ENCODE measurements at places on chromosomes 11 and 22.

- DNase-seq: no peak
These were observed 39.1 kb downstream of the TCIRG1 start for GRCh38 chr11:68077617-68078582.

GRCh38 chr11:12176410-12176809, 66.0 kb downstream of the MICAL2 start:
- DNase-seq: no peak

DNA sequence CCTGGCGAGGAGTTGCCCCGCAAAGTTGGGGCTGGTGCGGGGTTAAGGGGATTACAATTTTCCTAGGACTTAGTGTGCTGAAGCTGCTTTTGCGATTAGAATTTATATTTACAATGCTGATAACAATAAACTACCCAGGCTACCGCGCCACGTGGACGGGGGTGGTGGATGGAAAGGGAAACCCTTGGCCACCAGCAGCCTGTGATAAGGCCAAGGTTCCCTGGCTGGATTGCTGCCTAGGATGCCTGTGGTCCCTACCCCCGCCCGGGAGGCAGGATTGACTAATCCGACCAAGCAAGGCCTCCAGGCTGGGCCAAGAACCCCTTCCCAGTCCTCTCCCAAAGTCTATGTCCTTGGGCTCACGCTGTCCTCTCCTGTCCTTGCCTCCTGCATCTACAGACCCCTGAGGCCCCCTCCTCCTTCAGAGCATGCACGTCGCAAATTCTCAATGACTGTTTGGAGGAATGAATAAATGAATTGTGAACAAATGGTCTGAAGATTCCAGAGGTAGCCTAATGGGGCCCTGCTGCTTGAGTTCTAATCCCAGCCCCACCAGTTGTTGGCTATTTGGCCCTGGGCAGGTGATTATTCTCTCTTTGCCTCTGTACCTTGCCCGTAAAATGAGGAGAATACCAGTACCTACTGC, 7.6 kb upstream of the CHKA start:
- no peak for DNase-seq

DNA sequence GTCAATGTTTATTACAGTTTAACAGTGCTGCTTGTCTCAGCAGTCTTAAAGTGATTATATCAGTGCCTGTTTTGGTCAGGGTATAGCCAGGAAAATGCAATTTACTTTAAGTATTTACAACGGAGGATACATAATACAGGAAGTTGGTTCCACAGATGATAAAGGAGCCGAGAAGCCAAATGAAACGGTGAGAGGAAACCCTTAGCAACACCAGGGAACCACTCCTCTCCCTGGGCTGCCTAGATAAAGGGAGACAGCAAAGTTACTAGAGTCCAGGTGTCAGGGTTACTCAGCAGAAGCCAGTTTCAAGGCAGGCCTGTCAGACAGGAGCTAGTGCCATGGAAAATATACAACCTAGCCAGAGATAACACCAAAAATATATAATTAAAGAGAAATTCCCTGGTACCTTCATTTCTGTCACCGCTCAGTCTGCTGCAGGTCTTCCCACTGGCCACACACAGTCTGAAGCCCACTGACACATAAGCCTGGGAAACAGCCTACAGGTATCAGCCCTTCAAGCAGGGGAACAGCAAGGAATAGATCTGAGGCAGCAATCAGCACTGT, 55.5 kb downstream of the FAM76B start:
- DNase-seq: no peak

All from D341Med (cell line).